Hematopoietic multipotent progenitor cell (in vitro differentiated cells): ENCODE measurements at places on chromosomes 5 and 9.

DNA sequence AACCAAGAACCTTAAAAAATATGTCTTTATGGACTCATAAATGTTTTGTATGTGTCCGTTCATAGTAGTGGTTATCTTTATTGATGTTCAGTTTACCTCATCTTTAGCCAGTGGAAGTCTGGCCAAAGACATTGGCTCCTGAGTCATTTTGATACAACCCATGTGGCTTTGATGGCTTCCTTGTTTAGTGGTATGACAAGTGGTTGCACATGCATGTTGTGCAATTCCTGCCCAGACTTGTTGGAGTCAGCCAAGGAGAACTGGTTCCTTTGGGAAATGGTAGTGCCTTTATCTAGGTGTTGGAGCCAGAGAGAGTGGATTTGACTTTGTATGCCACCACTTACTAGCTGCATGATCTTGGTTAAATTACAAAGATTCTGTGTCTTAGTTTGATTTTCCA is 94.3 kb downstream of the RPS23 start:
- no peak for DNase-seq

GRCh38 chr9:124764774-124765438 is 6.2 kb downstream of the NR6A1 start:
- peak; percentile 59 for DNase-seq

- DNase-seq: peak; percentile 72
Measured at GRCh38 chr9:71446473-71447411, 321.6 kb downstream of the CEMIP2 start.

GRCh38 chr9:124218987-124219461 is 38.7 kb upstream of the NEK6 start:
- no peak for DNase-seq

DNA sequence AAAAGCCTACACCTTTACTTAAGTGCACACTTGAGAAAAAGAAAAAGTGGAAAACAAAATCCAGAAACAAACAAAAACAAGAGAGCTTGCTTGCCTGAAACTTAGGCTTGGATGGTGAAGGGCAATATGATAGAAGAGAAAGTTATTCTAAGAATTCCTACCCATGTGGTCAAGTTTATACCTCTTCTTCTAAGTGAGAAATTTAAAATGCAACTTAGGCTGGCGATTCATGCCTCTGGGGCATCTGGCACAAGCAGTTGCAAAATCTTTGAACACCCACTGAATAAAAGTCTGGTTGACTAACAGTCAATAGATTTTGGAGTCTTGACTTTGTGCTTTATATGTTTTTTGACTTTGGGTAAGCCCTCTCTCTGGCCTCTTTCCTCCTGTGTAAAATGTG is 239.6 kb downstream of the KDM4C start:
- DNase-seq: no peak

- no peak for DNase-seq
Measured at GRCh38 chr5:167602067-167602466, 689.4 kb upstream of the WWC1 start.
